ENCODE measurements at places on chromosomes 6 and 20.

GRCh38 chr6:142698751-142699150 is 246.2 kb downstream of the HIVEP2 start:
- DNase-seq: no peak

GRCh38 chr6:83702749-83703148 is 6.2 kb downstream of the SNAP91 start:
- DNase-seq: no peak

GRCh38 chr6:22929311-22929985 is 360.1 kb downstream of the HDGFL1 start:
- DNase-seq: no peak

GRCh38 chr20:59219211-59219610 is 55.6 kb downstream of the ZNF831 start:
- no peak for DNase-seq

DNA sequence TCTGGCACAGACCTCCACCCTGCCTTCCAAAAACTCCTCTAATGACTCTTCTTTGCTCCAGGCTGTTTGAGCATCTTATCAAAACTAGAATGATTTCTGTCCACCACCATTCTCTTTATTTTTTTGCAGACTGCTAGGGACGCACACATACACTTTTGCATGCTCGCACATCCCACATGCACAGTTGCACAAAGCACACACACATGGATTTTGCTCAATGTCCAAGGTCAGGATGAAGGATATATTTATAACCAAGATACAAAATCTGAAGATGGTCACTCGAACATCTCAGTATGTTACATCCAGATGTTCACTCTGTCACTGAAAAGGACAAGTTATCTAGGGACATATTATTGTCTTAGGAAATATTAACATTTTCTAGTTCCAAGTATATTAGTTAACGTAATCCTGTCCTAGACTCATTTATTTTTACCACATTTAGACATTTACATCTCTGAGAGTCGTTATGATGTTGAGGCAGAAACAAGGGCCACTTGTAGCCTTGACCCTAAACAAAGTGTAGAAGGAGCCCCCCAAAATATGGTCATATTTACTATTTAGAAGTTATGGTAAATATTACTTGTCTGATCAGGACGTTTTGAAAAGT is 3.4 kb upstream of the SIM1 start:
- DNase-seq: peak; percentile 61

- DNase-seq: no peak
Observed at GRCh38 chr6:159606786-159607185, 86.3 kb downstream of the SOD2 start.

DNA sequence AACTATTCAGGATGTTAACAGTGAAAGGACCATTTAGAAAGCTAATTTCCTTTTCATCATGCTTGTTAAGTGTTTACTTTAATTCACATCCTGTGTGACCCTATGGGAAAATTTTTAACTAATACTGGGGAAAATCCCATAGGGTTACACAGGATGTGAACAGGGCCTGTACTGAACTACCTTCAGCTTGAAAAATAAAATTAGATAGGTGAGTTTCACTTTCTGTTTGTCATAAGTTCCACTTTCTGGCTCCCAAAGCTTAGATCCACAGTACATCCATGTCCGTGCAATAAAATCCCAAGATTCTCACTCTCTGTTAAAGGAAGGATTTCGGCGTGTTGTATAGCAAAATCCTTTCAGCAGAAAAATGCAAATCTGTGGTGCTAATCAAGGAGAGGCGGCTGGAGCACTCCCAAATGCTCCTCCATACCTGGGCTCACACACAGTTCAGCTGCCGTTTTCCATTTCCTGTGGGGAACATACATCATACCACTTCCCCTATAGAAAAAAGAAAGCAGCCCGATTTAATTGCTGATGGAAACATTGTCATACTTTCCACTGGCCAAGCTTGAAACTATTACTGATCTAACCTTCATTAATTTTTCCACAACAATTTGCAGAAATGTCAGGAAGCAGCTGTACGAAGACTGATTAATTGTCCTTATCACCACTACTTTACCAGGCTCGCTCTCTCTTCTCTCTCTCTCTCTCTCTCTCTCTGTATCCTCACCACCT is 125.2 kb downstream of the HIVEP2 start:
- DNase-seq: no peak

- DNase-seq: no peak
Observed at GRCh38 chr20:24079661-24080412, 91.3 kb upstream of the GGTLC1 start.

DNA sequence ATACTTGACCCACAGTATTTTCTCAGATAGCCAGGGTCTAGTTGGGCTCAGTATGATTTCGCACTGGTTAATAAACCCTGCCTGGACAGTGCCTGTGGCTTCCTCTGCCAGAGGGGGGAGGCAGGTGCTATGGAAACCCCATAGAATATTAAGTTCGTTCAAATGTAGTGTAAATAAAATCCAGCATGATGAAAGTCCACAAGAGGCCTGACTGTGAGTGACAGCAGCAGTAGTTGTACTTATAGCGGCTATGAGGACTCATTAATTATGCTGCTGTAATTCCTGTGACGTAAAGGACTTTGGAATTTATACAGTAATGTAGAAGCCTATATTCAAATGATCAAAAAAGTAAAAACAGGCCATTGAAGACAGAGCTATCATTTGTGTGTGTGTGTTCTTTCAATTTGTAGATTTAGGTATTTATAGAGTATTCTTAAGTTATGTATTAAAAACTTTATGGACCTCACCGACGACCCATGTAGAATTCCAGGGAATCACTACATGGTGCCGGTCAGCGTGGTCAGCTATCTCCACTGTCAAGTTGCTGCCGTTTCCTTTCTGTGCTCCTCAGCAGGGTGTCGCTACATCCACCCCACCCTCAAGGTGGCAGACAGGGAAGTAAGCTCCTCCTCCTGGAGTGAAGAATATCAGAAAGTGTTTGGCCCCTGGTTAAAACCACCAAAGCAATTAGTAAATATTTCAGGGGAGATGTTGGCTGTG is 10.0 kb downstream of the PYGB start:
- no peak for DNase-seq

- DNase-seq: no peak
Observed at GRCh38 chr6:94376876-94377275, 957.5 kb upstream of the EPHA7 start.

- DNase-seq: peak; percentile 83
Observed at GRCh38 chr6:100455230-100456124, 9.2 kb downstream of the SIM1 start.

- peak; percentile 51 for DNase-seq
Observed at GRCh38 chr6:124661097-124661661, 301.1 kb upstream of the RNF217 start.

- DNase-seq: no peak
Observed at GRCh38 chr20:25225642-25226432, 22.0 kb upstream of the PYGB start.

- DNase-seq: peak; percentile 36
Observed at GRCh38 chr6:3696525-3697088, 54.9 kb downstream of the PXDC1 start.

- no peak for DNase-seq
Observed at GRCh38 chr20:4006640-4007039, 8.7 kb downstream of the RNF24 start.

DNA sequence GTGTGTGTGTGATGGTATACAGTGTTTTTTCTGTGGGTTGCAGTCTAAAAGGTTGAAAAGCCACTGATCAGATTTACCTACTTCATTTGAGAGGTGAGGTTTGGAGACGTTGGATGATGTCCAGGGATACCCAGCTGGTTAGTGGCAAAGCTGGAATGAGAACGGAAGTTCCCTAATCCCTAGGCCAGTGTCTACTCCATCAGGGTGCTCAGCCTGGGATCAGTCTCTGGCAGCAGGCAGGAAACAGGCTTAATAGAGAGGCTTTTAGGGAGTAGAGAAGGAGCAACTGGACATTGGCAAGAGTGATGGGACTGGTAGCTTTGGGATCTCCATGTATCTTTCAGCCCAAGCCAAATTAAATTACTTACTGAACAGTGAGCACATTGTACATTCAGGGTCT is 80.7 kb downstream of the C6orf52 start:
- DNase-seq: peak; percentile 38

- DNase-seq: peak; percentile 15
Observed at GRCh38 chr6:159819932-159820640, 20.0 kb downstream of the PNLDC1 start.

DNA sequence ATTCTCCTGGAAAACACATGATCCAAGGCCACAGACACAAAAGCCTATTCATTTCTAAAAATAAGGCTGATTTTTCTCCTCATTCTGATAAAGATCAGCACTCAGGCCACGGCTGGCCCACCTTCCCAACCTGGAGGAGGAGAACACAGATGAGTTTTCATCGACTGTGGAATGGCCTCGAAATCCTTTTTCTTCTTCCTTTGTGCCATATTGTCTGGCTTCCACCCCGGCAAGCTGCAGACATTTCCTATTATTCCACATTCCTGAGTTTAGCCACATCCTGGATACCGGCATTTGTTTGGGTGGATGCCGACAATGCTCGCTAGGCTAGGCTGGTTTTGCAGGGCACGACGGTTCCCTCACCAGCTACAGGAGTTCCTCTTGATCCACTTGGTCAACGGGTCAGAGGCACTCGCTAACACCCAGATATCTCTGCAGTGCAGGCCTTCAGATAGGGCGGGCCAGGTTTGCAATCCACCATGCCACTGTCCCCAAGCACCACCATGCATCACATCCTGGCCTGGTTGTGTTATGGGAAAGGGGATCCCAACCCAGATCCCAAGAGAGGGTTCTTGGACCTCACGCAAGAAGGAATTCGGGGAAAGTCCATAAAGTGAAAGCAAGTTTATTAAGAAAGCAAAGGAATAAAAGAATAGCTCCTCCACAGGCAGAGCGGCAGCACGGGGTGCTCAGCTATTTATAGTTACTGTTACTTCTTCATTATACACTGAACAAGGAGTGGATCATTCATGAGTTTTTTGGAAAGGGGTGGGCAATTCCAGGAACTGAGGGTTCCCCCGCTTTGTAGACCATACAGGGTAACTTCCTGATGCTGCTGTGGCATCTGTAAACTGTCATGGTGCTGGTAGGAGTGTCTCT is 4.2 kb upstream of the CTSZ start:
- peak; percentile 58 for DNase-seq

DNA sequence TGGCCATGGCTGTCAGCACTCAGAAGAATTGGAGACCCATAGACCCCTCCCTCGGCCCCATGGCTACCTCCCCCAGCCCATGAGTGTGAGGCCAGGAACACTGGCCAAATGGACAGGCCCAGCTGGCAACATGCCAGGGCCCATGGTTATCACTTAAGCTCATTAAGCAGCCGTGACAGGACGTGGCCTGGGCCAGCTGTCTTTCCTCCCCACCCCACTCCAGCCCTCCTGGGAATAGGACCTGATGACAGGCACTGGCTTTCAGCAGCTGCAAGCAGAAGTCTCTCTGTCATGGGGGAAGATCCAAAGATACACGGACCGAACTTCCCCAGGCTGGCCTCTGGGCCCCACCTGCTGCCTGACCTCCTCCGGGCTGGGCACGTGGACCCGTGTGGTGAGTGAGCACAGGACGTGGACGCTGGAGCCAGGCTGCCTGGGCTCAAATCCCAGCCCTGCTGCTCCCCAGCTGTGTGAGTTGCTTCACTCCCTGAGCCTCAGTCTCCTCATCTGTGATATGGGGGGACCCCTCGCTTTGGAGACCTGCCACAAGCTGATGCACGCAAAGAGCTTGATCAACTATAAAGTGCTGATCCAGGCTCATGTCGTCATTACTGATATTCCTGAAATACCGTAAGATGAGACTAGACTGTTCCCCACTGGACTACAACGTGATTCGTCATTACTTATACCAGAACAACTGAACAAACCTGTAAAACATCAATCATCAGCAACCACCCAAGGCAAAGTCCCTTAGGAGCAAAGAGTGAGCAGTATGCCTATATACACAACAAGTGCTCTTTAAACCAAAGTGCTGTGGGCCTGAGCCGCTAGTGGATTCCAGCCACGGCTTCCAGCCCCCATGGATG is 22.0 kb upstream of the VSTM2L start:
- DNase-seq: peak; percentile 93

GRCh38 chr6:107707346-107708275 is 116.5 kb downstream of the SCML4 start:
- DNase-seq: no peak

DNA sequence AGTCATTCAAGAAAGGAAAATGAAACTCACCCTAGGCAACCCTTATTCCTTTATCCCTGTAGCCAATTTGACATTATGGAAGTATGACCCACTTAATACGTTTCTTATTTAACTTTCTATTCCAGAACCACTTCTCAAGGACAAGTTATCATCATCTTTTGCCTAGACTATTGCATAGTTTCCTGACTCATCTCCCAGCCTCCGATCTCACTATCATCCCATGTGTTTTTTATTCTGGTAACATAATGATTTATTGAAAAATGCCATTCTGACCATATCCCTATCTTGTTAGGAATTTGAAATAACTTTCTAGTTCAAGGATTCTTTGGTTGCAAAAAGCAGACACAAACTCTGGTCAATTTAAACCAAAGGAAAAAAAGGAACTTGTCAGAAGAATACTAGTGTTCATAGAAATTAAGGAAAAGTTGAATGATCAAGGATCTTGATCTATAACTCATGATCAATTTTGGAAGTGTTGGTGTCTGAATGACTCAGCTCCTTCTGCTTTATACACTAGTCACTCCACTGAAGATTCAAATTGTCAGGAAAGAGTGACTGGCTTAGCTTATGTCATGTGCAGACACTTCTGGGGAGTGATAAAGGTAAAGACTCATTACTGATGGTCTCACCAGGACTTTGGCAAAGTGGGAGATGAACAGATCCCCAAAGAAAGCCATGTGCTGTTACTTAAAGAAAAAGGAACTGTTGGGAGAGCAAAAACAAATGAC is 8.5 kb upstream of the TINAG start:
- no peak for DNase-seq

GRCh38 chr20:60395991-60396390 is 437.8 kb downstream of the CDH26 start:
- peak; percentile 73 for DNase-seq

DNA sequence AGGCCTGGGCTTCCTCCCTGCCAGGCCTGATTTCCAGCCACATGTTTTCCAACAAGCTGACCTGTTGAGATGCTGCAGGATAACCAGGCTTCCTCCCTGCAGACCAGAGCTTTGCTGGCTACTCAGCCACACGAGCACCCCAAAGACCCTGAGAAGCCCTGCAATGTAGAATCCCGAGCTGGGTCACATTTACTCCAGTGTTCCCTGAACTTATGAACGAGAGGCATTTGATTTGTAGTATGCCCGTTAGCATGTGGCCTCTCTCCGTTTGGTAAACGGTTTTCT is 4.0 kb downstream of the SIRPA start:
- no peak for DNase-seq

- no peak for DNase-seq
Observed at GRCh38 chr20:33079259-33079658, at the start of gene BPIFB4. Gene BPIFB4 (plus strand): TSS chr20:33079643. CDS start chr20:33081527, 1,884 bp downstream.

DNA sequence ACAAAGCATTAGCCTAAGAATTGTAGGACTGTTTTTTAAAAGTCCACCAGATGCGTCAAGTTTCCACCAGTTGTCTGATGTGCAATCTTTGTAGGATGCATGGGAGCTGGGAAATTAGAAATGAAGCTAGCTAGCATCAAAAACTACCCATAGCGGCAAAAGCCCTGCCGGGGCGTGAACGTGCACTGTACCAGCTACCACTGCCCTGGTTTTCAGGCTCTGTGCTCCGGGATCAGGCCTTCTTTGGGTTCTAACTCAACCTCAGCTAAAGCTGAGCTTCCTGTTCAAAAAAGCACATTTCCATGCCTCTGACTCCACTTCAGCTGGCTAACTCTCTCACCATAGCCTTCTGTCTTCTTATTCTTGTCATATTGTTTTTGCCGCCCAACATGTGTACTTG is 26.9 kb upstream of the FUCA2 start:
- no peak for DNase-seq

Data from eye (tissue), 1 donor.